ENCODE measurements at places on chromosomes 6 and 20. TPM values are rescaled to one million over a fixed set of nuclear protein-coding genes. Genes with fewer than 3 reads are reported as not detected.
A peak's percentile ranks its signal among the peaks of the same experiment; 100 is the strongest.

DNA sequence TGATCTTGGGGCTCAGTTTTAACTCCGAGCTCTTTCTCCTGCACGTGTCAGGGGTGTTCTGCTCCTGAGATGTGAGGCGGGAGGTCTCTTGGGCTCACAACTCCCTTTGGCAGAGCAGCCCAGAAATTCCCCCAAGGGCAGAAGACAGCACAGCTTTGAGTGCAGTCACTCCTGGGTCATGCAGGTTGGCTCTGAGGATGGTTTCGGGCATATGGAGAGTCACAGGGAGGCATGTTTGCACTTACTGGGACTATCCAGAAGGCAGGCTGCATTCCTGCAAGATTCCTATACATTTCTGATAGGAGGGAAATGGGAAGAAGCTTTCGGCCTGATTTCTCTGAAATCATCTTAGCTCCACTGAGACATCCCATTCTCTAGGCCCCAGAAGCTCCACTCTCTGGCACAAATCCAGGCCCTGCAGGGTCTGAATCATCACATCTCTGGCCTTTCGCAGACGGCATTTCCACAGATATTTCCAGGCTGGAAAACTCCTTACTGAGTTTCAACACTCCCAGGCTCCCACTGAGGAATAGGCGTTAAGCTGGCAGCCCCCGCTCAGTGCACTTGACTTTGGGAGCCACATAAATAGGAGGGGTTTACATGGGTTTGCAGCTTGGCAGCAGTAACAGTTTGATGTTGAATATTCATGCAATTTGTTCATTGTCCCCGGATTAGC, 39.7 kb downstream of the AGPAT4 start:
- peak; percentile 78 for DNase-seq

The PROKR2 gene
- not detected for total RNA-seq

GRCh38 chr20:19114410-19114809, 98.0 kb upstream of the SLC24A3 start:
- no peak for DNase-seq

DNA sequence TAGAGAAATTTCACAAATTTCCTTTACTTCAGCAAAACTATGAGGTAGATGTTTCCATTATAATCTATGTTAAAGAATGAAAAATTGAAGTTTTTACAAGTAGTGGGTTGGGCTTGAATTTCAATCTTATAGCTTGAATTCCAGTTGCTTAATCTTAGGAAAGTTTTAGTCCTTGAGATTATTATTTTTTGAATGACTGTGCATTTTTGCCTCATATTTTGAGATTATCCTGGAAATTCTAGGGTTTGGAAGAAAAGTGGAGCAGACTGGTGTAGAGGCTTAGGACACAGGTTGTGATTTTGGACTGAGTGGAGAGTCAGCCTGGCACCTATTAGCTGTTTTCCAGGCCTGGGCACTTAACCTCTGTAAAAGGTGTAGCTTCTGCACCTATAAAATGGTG, 5.7 kb downstream of the MTCL3 start:
- no peak for DNase-seq

The MRS2 gene
- total RNA-seq: 18.7 TPM

All from ovary (tissue), 10 donors.